ENCODE measurements at places on chromosomes 2 and 18. TPM values are rescaled to one million over a fixed set of nuclear protein-coding genes. Genes with fewer than 3 reads are reported as not detected.

DNA sequence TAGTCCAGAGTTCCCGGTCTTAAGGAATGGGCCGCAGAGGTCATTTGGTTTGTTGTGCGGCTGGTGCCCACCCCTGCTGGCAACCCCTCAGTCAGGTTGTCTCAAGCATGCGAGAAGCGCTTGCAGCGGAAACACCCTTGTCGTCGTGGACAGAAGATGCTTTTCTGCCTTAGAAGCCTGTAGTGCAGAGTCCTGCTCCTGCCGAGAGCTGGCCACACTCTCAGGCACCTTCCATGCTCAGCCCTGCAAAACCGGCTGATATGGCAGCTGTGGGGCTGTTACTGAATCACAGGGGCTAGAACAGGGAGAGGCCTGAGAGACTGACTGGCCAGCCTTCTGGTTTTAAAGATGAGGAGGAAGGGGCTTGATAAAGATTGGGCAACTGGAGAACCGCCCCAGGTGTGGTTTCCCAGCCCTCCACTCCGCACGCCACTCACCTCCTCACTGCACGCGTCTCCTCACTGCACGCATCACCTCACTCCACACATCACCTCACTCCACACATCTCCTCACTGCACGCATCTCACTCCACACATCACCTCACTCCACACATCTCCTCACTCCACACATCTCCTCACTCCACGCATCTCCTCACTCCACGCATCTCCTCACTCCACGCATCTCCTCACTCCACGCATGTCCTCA is 103.6 kb downstream of the USP40 start:
- DNase-seq = peak; percentile 4

- DNase-seq = no peak
Observed at GRCh38 chr18:49892148-49892924, 79.0 kb upstream of the ACAA2 start.

DNA sequence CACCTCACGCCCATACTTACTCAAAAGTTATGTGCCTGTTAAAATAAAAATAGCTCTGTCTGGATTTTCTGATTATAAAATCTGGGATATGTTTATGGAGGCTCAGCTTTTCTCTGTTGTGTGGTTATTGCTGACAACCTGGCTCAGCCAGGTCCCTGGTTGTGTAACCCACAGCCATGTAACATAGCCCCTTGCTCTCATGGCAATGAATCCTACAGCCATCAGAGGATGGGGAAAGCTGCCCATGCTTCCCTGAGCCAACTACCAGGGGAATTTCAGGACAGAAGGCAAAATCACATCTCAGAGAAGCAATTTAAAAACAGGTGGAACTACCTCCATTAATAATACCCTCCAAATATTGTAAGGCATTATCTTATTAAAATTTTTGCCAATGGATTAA is 29.7 kb downstream of the ST8SIA5 start:
- DNase-seq = no peak

The GALR1 gene
- not detected for polyA plus RNA-seq

- DNase-seq = no peak
Observed at GRCh38 chr2:16622399-16622968, 43.1 kb downstream of the CYRIA start.

DNA sequence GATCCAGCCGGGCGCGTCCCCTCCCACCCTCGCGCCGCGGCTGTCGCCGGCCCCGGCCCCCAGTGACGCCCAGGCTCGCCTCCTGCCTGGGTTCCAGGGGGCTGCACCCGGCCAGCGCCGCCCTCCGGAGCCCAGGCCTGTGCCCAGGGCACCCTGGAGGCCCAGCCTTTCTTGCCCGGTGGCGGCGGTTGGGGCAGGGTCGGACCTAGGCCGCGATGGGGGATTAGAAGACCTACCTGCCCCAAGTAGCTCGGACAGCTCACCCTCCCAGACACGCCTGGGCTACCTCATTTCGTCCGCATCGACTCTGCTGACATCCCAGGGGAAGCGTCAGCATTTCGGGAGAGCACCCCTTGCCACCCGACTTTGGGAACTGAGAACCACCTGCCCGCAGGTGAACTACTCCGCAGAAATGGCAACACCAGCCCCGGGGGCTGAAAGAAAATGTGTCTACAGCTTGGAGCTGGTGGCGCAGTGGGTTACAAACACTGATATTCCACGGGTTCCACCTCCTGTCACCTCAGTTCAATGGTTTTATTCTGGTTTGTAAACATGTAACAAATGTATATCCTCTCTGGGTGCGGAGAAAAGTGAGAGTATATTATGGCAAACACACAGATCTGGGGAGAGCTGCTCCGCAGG is 834 bp upstream of the ARL4C start:
- no peak for DNase-seq

The FOXI3 gene
- polyA plus RNA-seq = not detected

DNA sequence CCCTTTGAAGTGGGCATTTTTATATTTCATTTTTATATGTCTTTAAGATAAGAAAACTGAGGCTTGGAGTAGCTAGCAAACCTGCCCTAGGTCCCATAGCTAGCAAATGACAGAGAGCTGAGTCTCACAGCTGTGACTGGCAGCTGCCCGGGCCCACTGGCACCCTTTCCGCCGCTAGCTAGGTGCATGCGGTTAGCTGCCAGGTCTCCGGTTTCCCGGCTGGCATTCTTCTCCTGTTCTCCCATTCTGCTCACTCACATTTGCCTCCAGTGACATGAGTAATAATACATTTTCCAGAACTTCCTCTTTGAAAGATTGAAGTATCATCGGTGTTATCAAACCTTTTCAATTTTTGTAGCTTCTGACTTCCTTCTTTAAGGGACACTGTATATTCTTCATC is 38.7 kb downstream of the MTCL1 start:
- DNase-seq = no peak

The MLPH gene
- polyA plus RNA-seq = 23.3 TPM

DNA sequence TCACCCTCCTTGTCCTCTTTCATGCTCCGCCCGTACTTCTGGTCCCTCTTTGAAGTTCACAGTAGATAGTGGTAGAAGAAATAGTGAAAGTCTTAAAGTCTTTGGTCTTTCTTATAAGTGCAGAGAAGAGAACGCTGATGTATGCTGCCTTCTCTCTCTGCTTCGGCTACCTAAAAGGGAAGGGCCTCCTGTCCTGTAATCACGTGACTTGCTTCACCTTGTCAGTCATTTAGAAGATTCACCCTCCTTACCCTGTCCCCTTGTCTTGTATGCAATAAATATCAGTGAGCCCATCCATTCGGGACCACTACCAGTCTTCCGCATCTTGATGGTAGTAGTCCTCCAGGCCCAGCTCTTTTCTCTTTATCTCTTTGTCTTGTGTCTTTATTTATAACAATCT is 144.6 kb downstream of the ARL4C start:
- no peak for DNase-seq

The TBR1 gene
- polyA plus RNA-seq = not detected

The RGPD3 gene
- polyA plus RNA-seq = 0.12 TPM

- no peak for DNase-seq
Observed at GRCh38 chr2:227534714-227535113, 62.8 kb downstream of the AGFG1 start.

DNA sequence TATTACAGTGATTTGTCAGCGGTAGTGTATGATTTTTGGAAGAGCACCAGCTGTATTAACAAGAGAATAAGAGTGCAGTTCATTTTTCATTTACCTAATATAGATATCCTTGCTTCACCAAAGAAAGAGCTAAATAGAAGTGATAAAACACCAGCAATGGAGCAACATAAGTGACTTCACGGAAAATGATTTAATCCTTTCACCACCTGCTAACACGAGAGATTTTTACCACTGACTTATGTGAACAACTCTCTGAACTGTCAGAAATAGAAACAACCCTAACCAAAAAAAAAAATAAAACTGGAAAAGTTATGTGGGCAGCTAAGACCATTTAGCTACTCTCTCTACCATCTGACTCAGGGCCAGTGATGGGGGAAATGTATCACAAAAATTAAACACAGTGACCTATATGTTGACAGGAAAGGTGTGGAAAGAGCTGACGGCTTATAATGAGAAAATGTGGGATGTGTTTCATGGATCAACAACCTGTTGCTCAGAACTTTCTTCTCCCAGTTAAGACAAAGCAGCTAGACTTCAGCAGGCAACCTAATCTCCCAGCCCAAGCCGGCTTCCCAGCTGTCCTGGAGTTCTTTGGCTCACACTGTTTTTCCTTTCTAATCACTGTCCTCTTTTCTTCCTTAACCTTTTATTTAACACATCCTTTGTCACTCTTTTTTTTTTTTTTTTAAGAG is 272.7 kb downstream of the SS18 start:
- DNase-seq = no peak

The DSG3 gene
- polyA plus RNA-seq = not detected

The MC4R gene
- polyA plus RNA-seq = not detected

The L3MBTL4 gene
- polyA plus RNA-seq = 4.2 TPM
